CD4-positive, alpha-beta T cell (primary cell): ENCODE measurements at places on chromosomes 4 and X. TPM values are rescaled to one million over a fixed set of nuclear protein-coding genes. Genes with fewer than 3 reads are reported as not detected.

DNA sequence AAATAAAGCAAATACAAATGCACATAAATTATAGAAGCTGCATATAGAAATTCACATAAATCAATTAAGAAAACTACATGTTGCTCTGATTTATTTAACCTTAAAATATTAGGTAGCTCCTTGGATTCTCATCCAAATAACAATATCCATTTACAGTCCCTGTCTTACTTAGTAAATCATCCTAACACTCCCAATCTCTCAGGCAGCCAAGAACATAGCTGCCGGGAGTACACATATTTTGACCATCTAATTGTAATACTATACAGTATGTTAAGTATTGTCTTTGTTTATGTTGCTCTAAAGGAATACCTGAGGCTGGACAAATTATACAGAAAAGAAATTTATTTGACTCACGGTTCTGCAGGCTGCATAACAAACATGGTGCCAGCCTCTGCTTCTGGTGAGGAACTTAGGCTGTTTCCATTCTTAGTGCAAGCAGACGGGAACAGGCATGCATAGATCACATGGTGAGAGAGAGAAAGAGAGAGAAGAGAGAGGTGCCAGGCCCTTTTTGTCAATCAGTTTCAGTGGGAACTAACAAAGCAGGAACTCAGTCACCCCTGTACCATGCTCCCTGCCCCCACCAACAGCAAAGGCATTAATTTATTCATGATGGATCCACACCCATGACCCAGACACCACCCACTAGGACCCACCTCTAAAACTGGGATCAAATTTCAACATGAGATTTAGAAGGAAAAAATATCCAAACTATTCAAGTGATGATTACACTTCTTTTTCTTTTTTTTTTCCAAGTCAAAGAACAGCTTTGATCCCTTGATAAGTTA is 614.8 kb upstream of the TECRL start:
- no peak for DNase-seq

GRCh38 chr4:121056066-121056465 is 16.3 kb downstream of the NDNF start:
- no peak for DNase-seq

The DGAT2L6 gene
- not detected for total RNA-seq

- no peak for DNase-seq
Measured at GRCh38 chr4:146511381-146511780, 10.4 kb downstream of the SLC10A7 start.

DNA sequence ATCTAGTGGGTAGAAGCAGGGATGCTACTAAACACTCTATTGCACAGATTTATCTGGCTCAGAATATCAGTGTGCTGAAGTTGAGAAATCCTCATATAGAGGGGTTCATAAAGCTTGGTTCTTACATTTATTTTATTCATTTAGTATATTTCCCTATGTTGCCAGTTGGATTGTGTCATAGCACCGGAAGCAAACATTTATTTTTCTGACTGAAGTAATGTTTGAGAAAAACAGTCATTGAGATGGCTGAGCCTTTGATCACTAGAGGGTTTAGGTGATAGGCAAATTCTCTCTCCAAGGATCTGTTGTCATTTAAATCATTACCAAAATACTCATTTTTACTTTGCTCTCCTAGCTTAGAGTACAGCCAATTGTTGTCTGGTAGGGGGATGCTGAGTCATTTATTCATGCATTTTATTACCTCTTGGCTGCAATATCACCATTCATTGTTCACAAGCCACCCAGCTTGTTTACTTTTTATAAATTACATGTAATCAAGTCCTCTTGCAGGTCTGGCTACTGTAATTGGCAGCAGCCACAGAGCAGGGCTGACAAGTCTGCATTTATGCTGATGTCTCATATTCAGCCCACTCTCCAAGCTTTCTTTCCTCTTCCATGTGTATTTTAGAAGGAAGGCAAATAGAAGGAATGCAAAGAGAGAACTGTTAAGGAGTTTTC is 15.2 kb downstream of the GAB1 start:
- no peak for DNase-seq

- no peak for DNase-seq
Measured at GRCh38 chr4:151324752-151325110, 674 bp downstream of the SH3D19 start.

DNA sequence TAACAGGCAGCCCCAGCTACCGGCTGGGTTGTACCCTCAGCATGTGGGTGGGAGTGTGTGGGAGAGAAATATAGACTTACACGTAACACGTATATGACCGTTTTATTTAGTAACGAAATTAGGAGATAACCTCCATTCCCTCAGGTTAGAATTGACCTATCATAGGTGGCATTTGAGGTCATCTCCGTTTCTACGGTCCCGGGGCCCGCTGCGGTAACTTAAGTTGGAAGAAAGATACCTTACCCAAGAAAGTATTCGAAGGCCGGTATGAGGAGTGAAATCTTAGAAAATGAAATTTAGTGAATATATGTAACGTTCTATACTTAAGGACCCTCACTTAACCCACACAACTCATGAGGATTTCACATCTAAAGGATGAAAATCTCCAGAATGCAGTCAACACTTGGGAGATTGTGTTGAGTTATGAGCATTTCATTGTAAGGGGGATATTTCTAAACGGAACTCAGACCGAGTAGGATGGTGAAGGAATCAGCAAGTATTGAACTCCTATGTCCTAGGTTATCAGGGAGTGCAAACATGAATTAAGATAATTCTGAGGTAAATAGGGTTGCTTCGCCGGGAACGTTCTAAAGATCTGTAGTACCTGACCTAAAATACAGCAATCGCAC is 891 bp downstream of the CISD2 start:
- no peak for DNase-seq

DNA sequence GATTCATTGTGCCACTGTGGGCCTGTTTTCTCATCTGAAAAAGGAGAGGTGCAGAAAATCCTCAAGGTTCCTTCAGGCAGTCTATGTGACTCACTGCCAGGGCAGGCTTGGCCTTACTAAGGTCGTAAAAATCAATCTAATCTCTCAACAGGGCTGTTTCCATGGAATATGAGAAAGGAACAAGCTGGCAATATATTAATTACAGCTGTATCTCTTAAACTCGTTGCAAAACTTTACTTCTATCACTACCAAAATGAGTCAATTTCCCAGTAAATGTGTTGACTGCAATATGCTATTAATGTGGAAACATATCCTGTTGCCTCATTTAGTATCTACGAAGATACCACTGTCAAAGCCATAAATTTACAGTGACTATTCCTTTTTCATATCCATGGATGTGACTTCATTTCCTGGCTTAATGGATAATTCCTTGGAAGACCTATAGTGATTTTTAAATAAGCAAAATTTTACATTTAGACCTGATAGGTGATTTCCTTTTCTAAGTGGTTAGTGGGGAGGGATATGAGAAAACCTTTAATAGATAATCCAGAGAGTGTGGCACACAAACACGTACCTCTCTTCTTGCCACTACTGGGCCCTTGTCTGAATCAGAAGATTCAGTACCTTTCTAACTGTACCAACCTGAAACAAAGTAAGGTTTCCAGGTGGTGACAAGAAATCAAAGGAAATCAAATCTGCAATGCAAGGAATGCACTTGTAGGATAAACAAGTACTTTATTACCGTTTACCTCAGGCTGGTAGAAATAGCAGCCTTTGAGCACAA is 127.4 kb upstream of the FTHL17 start:
- no peak for DNase-seq

GRCh38 chrX:118250445-118250844 is 95.5 kb upstream of the WDR44 start:
- DNase-seq, result no peak

GRCh38 chrX:78092296-78092695 is 11.8 kb upstream of the PGK1 start:
- no peak for DNase-seq

GRCh38 chr4:121740796-121741409 is 24.1 kb downstream of the SMIM43 start:
- DNase-seq, result no peak
